ENCODE measurements at places on chromosomes 13 and 19. TPM values are rescaled to one million over a fixed set of nuclear protein-coding genes. Genes with fewer than 3 reads are reported as not detected.

The PLPPR3 gene
- total RNA-seq: 1.2 TPM

The NEK5 gene
- total RNA-seq: 0.18 TPM

The CBLC gene
- total RNA-seq: not detected

The GPALPP1 gene
- total RNA-seq: 26.1 TPM

The ETV2 gene
- 0.95 TPM for total RNA-seq

The GRIN3B gene
- total RNA-seq: 0.69 TPM

All from endothelial cell of umbilical vein (primary cell).